NCI-H1436 treated with DMSO at 0.1 percent for 48 hours (cell line): ENCODE measurements at places on chromosomes 5 and 9.

GRCh38 chr5:156380848-156381247 lies 53.9 kb downstream of the SGCD start:
- DNase-seq = no peak

DNA sequence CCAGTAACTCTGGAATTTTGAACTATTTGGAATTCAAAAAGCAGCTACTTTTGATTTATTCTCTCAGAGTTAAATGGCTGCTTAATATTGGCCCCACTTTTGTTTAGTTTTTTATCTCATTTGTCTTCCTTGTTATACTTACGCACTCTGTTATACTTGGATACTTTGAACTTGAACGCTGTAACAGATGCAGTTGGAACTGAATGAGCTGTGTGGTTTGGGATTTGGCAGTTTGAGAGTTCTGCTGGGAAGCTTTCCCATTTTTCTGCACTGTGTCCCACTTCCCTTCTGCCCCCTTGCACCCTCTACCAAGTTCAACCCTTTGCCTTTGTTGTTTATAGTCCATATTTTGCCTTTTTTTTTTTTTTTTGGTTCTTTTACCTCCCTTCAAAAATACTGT lies 3.8 kb downstream of the RHOBTB3 start:
- no peak for DNase-seq

DNA sequence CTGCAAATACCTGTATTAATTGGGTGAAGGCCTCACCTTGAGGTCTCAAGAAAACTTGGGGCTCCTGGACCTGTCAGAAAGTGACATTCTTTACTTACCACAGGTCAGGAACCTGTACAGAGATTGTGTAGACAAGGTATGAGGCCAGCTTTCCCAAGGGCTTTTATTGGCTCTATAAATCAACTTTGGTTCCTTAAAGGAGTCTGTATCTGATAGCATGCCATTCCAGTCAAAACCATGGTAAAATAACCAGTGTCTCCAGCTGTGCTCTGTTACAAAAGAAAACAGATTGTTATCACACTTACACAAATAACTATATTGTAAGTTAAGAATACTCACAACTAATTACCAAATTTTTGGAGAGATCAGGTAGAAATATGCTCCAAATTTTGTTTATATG lies 64.5 kb downstream of the COL15A1 start:
- no peak for DNase-seq

GRCh38 chr9:119003201-119003611 lies 366.0 kb downstream of the BRINP1 start:
- DNase-seq = no peak

GRCh38 chr9:23638837-23639426 lies 187.1 kb downstream of the ELAVL2 start:
- no peak for DNase-seq

DNA sequence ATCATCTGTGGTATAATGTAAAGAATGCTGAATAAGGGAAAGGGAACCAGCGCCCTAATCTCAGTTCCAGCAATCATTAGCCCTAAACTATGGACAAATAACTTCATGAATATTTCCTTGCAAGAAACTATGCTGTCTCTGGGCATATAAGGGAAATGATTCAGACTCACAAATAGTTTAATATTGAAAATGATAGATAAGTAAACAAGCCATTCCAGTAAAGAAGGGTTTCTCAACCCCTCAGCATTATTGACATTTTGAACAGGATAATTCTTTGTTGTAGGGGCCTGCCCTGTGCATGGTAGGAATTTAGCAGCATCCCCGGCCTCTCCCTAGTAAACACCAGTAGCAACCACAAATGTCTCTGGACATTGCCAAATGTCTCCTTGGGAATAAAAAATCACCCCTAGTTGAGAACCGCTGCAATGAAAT lies 23.8 kb downstream of the C5 start:
- DNase-seq = no peak

GRCh38 chr9:35108461-35108860 lies 5.5 kb upstream of the STOML2 start:
- DNase-seq = no peak

- DNase-seq = no peak
These were observed 30.4 kb upstream of the IER5L start for GRCh38 chr9:129208207-129209032.

GRCh38 chr9:127526655-127527559 lies 75.6 kb downstream of the LRSAM1 start:
- no peak for DNase-seq

DNA sequence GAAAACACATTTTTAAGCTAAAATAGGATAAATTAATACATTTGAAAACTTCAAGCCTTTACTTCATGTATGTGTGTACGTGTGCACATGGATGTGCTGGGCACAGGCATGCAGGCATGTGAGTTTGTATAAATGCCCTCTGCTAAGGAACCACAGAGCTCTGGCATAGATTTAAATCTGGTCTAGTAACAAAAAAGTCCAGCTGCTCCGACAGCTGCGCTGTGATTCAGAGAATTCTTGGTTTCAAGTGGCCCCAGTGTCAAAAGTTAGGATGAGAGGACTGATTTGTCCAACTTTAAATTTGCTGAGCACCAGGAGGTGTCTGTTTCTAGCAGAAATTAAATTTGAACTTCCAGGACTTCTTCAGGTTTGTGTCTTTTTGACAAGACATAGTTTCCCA lies 203.7 kb upstream of the TUT7 start:
- DNase-seq = no peak

GRCh38 chr5:318931-319601 lies 2.4 kb upstream of the AHRR start:
- no peak for DNase-seq
